ENCODE measurements at places on chromosomes 13 and 19.

DNA sequence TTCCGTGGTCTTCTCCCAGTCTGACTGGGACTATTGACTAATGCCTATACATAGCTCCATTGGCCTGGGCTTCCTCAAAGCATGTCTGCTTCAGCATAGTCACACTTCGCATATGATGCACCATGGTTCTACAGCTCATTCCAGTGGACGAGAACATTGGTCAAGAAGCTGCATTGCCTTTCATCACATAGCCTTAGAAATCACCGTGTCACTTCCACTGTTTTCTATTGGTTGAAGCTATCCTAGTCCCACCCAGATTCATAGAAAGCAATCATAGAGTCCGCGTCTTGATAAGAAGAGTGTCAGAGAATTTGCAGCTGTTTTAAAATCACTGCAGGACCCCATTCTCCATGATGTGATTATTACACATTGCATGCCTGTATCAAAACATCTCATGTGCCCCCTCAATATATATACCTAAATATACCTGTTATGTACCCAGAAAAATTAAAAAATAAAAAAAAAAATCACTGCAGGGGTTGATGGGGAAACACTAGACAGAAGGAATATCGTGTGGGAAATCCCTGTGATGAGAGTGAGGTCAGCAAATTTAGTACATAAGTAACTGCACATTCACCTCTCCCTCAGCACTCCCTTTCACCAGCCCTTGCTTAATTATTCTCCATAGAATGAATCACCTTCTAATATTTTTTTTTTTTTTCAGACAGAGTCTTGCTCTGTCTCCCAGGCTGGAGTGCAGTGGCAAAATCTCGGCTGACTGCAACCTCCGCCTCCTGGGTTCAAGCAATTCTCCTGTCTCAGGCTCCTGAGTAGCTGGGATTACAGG, 2.2 kb upstream of the ARHGAP33 start:
- no peak for DNase-seq

DNA sequence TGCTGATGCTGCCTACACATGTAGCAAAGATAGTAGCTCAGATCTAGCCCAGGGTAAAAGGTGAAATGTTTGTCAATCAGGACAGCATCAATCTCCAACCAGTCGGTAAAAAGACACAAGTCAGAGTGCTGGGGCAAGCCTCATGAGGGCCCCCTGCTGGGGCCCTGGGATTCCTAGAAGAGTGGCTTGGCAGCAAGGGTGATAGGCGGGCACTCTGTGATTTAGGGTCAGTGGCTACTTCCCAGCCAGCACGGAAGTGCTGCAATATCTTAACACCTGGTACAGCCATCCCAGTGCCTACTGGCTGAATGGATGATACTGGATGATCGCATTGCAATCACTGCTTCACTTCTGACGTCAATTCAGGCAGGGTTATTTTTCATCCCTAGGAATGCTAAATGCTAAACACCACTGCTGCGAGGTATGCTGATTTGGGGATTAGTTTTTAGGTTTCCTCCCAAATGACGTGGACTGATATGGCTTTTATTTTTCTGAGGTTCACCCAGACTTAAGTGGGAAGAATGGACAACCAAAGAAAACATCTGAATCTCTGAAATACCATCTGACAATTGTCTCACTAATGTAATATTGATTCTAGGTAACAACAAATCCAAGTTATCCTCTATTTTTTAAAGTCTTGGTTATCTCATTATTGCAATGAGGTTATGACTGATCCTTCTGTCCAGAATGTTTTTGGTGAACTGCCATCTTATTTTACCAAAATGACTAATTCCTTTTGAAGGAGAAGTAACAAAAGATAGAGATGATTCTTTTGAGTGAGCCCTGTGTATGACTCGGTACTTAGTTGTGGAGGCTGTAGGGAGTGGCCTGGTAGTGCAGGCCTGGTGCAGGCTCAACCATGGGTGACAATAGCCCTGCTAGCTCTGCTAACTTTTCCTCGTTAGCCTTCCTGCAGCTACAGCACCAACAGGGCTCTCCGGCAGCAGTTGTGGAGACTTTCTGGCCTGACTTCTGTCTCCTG, 432.5 kb downstream of the FGF9 start:
- no peak for DNase-seq

DNA sequence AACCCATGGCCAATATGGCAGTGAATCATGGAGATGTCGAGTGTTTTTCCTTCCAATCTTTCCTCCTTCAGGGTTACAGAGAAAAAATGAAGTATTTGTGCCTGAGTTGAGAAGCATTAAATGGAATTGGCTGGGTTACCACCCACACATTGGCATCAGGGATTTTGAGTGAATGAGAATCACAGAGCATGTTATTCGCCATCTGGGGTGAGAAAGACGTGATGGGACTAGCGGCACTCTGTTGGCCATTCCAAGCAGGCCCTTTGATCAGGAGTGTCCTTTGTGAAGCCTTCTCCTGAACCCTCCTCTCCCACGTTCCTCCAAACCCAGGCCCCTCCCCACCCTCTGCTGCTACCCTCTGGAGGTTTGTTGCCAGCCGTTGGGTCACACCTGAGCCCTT, 84.2 kb upstream of the PCDH8 start:
- no peak for DNase-seq

- no peak for DNase-seq
Observed at GRCh38 chr13:32515246-32515645, 23.3 kb downstream of the N4BP2L2 start.

DNA sequence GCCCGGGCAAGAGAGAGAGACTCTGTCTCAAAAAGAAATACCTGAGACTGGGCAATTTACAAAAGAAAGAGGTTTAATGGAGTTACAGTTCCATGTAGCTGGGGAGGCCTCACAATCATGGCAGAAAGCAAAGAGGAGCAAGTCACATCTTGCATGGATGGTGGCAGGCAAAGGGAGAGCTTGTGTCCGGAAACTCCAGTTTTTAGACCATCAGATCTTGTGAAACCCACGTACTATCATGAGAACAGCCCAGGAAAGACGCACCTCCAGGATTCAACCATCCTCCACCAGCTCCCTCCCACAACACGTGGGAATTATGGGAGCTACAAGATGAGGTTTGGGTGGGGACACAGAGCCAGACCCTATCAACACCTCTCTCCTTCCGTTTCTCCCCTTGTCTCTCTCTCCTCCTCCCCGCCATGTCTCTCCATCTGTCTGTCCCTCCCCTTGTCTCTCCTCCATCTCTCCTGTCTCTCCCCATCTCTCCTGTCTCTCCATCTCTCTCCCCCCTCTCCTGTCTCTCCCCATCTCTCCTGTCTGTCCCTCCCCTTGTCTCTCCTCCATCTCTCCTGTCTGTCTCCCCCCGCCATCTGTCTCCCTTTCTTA, 10.0 kb downstream of the POLR2E start:
- no peak for DNase-seq

DNA sequence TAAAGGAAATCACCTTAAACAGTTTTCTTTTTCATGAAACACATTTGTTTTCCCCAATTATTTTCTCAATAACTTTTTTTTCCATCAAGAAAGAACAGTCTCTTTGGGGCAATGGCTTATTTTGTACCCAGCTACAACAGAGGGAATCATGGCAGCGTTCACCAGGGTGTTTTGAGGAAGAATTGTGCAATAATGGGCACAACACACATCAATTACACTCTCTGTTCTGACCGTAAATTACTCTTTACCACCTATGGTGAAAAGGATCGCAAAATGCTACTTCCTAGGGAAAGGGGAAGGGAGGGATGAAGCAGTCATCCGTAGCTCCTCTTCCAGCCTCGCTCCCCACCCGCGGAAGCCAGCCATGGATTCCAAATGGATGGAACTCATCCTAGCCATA, 38.6 kb downstream of the TMTC4 start:
- no peak for DNase-seq

GRCh38 chr19:33214596-33214995, 11.1 kb downstream of the SLC7A10 start:
- no peak for DNase-seq
